ENCODE measurements at places on chromosomes 6 and 20. TPM values are rescaled to one million over a fixed set of nuclear protein-coding genes. Genes with fewer than 3 reads are reported as not detected.

RTN4IP1 gene
- total RNA-seq, result 5.9 TPM

L3MBTL3 gene
- 5.6 TPM for total RNA-seq

SLC32A1 gene
- not detected for total RNA-seq

EPHA7 gene
- total RNA-seq, result under 0.01 TPM

PCSK2 gene
- total RNA-seq, result not detected

ZC2HC1B gene
- total RNA-seq, result not detected

NKAIN4 gene
- not detected for total RNA-seq

All from fibroblast of lung (primary cell).